Activated T-helper 1 cell treated with anti-CD3 and anti-CD28 coated beads, Interleukin-2, amount 50 U/mL, for 16 hours (primary cell): ENCODE measurements at places on chromosomes 1 and 21.

GRCh38 chr21:43364851-43365424, 62.0 kb downstream of the SIK1 start:
- DNase-seq, result no peak

DNA sequence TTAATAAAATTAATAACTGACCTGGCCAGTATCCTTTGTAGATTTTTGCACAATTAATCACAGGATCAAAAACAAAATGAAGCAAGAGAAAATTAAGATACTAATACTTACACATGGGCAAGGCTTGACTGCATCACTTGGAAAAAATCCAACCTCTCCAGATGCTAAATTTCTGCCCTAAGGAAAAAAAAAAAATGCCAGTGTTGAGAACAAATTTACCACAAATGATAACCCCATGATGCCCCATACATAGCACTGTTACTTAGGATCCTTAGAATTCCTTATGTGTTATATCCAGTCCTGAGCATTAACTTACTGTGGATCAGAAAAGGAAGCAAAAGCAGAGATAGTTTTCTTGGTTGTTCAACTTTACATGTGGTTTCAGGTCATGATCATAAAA, 347.5 kb downstream of the VAV3 start:
- no peak for DNase-seq

DNA sequence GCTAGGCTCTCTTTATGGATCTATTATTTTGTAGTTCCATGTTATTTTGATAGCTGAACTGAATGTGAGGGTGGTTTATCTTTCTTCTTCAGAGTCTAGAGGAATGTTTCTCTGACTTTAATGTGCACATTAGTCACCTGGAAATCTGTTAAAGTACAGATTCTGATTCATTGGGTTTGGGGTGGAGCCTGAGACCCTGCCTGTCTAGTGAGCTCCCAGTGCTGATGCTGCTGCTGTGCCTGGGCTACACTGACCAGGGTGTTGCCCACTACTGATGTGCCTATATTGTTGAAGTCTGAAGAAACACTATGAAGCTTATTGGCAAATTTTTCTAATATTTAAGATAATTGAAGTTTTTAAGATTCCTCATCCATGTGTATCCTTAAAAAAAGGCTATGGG, 35.9 kb downstream of the CD46 start:
- DNase-seq, result no peak

- no peak for DNase-seq
These were observed 51.0 kb downstream of the ZBTB18 start for GRCh38 chr1:244102046-244102445.

GRCh38 chr1:187787736-187788135, 959.0 kb downstream of the PLA2G4A start:
- no peak for DNase-seq

DNA sequence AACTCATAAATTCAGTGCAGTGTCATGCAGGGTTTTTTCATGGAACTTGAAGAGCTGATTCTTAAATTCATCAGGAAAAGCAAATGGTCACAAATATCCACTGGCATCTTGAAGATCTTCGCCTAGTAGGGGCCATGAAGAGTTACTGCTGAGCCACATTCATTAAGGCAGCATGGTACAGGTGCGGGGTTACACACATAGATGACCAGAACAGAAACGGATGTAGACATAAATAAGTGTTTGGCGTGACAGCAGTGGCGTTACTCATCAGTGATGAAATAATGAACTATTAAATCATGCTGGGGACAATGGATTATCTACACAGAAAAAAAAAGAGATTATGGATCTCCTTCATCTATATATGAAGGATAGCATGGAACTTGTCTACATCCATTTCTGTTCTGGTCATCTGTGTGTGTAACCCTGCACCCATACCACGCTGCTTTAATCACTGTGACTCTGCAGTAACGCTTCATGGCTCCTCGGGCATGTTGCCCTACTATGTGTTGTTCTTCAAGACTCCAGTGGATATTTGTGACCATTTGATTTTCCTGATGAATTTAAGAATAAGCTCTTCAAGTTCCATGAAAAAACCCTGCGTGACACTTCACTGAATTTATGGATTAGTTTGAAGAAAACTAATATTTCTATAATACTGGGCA, 161.3 kb downstream of the GALNT2 start:
- DNase-seq, result no peak

GRCh38 chr21:41877901-41878830, 978 bp downstream of the PRDM15 start:
- peak; percentile 11 for DNase-seq
